ENCODE measurements at places on chromosomes 1 and 21.

DNA sequence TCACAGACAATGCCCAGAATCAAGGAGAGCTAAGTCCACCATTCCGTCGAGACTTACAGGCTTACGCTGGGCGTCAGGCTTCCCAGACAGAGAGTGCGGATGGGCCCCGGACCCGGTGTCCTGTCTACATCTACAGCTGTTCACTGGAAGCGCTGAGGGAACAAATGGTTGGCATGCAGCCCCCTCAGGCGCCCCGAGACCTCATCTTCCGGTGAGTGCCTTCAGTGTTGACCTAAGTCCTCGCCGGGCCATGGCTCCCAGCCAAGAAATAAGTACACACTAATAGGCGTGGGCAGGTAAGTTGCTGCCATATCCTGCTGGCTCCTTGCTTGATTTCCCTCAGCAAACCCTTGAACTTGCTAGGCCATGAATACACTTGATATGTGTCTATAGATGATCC, 26.2 kb downstream of the HYI start:
- no peak for DNase-seq

DNA sequence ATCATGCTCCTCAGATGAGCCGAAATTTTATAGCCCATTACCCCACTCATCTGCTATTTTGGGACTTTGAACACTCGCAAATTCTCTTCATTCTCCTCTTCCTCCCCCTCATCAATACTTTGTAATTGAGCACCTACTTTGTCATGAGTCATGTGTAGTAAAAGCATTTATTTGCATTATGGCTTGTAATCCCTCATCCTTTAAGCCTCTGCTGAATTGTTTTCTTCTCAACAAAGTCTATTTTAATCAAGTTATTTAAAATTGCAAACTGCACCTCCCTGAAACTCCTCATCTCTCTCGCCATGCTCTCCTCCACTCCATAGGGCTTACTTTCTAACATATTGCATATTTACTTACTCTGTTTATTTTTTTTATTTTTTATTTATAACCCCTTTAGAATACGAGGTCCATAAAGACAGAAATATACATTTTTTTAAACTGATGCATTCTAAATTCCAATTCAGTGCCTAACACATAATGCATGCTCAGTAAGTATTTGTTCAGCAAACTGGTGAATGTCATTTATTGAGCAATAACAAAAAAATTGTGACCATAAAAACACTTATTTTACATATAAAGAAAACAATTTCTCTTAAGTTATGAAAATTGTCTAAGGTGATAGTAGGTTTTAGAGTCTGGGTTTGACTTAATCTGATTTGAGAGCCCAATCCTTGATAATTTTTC, 161.7 kb downstream of the FASLG start:
- DNase-seq, result no peak

GRCh38 chr1:158095737-158096335, 84.9 kb upstream of the CD1D start:
- no peak for DNase-seq

GRCh38 chr1:107153014-107153413, 12.2 kb downstream of the NTNG1 start:
- DNase-seq, result no peak

DNA sequence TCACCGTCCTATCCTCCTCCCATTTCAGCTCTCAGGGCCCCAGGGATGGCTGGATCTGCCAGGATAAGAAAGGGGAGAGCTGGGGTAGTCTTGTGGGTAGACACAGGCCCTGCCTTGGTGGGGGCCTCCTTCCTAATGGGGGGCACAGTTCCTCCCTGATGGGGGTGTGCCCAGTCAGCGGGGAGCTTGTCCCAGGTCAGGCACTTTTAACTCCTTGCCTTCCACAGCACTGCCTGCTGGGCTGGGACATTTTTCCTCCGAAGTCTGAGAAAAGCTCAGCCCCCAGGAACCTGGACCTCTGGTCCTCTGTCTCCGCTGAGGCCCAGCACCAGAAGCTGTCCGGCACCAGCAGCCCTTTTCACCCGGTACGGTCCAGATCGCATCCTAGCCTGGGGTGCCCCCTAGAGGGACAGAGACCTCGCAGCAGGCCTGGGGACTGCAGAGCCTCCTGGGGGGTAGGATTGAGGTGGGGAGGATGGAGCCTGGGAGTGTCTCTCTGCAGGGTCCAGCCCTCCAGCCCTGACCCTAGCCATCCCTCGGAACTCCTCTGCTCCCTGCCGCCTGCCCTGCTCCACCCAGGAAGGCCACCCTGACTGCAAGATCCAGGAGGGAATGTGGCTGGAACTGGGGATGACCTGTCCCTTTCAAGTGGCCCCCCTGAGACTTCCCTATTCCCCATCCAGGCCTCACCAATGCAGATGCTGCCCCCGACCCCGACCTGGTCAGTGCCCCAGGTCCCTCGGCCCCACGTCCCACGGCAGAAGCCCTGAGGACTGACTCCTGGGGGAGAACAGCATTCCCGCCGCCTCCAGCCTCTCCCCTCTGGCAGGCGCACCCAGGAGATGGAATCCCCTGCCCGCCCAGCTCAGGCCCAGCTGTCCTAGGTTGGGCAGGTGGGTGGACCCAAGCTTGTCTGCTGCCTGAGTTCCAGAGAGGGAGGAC, 12.0 kb downstream of the MIIP start:
- no peak for DNase-seq

DNA sequence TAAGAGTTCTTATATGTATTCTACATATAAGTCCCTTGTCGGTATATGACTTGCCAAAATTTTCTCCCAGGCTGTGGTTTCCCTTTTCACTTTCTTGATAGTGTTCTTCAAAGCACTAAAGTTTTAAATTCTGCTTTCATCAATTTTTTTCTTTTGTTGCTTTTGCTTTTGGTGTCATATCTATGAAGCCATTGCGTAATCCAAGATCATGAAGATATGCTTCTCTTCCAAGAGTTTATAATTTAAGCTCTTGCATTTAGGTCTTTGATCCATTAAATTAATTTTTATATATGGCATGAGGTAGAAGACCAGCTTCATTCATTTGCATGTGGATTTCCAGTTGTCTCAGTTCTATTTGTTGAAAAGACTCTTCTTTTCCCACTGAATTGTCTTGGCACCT, 22.2 kb downstream of the DESI2 start:
- no peak for DNase-seq

DNA sequence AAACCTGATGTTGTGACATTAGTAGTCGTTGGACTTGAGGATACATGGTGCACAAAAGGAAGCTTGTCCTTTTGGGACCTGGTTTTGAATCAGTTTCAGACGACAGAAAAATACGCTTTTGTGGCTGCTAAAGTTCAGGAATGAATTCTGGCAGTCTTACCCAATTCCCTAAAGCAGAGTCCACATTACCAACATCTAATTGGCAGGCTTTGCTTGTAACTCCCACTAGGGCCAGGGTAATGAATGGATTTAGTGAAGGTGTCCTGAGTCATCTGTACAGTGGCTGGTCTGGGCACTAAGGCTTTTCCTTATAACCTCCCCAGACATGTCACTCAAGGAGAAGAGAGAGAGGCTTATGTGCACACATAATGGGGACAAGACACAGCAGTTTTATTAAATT, 66.2 kb upstream of the RNPC3 start:
- DNase-seq, result no peak

DNA sequence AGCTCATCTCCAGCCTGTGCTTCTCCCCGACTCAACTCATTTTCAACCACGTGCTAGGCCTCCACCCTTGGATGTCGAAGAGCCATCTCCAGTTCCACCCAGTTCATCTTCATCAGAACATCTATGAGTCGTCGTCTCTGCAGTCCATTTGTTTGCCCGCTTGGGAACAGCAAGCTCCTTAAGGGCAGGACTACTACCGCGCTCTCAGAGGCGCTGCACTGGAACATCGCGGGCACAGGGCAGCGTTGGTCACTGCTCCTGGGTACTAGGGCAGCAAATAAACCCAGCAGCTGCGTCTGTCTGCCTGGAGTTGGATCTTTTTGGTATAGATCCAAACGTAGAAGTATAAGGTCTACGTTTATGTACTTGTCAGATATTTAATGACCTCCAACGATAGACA, 478 bp upstream of the PRDM2 start:
- no peak for DNase-seq

- DNase-seq, result no peak
These were observed 80.3 kb upstream of the RGS4 start for GRCh38 chr1:162988869-162989268.

DNA sequence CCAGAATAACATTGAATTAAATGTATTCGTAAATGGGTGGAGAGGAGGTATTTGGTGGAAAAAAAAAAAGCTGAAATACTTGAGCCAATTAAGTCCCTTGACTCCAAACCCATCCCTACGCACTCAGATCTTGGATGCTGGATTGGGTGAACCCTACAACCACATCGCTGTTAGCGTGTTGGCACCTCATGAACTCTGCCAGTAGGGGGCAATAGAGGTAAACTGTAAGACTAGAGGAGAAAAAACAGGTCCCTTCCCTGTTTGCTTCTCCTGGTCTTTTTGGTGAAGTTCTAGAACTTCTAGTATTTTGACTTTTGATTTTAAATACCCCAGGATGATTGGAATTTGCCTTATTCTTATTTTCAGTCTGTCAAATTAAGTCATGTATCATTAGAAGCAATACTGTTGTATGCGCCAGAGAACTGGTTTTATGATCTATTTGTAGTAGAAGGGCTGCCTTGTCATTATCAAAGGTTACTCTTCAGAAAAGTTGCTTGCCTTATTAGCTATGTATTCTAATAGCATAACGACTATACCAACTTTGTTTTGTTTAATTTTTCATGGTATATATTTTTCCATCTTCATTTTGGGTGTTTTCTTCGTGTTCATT, 1.9 kb upstream of the OR13G1 start:
- no peak for DNase-seq

- DNase-seq, result no peak
These were observed 6.2 kb upstream of the ZNF281 start for GRCh38 chr1:200415789-200416593.

DNA sequence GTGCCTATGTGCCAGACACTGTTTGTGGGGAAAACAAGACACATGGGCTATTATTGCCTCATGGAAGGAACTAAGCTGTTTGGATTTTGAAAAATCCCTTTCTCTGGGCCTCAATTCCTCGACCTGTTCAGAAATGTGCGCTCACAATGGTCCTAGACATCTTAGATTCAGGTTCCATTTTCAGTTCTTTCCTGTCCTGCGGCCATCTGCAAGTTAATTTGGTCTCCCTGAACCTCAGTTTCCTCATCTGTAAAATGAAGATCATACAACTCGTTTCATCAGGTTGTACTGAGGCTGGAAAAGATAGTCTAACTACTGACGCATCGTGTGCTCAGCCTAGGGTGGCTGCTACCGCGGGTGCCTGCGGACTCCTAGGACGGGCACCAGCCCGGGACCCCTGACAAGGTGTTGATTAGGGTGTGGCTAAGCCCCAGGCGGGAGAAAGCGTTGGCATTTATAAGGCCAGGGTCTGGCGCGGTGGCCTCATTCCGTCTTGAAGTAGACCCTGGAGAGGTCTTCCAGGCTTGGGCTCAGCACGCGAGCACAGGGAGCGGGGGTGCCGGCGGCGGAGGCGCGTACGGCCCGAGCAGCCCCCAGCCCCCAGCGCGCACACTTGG, 493 bp upstream of the ELOA start:
- DNase-seq, result no peak

DNA sequence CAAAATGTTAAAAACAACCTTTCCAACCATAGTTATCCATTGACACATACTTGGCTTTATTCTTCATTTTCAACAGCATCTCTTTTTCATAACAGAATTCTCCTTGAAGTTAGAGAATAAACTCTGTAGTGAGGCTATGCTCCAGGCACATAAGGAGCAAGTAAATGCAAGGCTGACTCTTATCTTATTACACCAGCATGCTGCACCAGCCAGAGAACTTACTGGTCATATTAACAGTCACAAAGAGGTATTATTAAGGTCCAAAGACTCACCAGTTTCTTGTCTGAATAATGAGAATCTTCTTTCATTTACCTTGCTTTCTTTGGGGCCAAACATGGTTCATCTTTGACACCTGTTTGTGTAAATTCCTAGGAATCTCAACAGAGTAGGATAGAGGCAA, 71.3 kb upstream of the IVNS1ABP start:
- DNase-seq, result no peak

- peak; percentile 21 for DNase-seq
These were observed 66.6 kb upstream of the LAPTM5 start for GRCh38 chr1:30823969-30824735.

DNA sequence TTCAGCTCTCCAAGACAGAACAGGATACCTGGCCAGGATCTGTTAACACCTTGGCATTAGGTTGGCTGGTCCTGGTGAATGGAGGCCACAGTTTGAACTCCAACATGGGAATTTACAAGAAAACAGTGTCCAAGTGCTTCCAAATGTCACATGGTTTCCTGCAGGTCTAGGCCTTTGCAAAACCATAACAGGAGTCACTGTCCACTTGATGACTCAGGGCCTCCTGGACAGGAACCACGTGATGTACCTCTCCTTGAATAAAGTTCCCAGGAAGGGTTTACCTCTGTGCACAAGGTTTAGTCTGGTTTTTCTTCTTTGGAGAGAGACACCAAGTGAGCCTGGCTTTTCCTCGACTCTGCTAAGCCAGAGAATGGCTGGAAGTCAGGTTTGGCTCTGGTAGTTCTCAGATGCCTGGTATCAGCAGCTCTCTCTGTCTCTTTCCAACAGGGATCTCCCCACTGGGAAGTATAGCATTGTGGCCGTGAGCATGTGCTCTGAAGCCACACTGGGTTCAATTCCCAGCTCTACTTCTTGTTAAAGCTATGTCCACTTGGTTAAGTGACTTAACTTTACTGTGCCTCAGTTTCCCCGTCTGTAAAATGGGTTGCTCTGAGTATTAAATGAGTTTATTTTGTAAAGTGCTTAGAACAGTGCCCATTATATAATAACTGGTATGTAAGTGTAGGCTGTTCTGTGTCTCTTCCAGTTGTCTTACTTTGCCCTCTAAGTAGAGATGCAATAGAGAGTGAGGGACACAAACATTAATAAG, 27.3 kb upstream of the TMEM61 start:
- no peak for DNase-seq

GRCh38 chr21:41023936-41024335, 144.0 kb upstream of the BACE2 start:
- DNase-seq, result no peak

All from stimulated activated CD4-positive, alpha-beta T cell treated with anti-CD3 and anti-CD28 coated beads, Interleukin-1b, Interleukin-23, amount 100 ng/mL, for 4 hours (primary cell).